ENCODE measurements at places on chromosomes 6 and 20.

- DNase-seq, result no peak
Measured at GRCh38 chr6:151229401-151230276, 10.1 kb upstream of the AKAP12 start.

DNA sequence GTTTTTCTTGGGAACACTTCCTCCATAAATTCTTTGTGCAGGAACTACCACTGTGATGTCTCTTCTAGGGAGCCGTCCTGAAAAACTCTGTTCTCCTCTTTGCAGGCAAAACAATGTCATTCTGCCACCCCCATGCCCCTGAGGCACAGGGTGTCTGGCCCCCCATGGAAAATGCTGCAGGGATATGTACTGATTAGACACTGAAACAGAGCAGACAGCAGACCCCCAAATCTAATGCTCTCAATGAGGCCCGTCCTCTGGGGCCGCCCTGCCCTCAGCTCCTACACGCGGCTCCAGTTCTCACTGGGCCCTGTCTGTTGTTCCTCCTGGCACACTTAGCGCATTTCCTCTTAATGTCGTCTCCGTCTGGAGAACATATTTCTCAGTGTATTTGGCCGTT, 97.5 kb downstream of the LAMP5 start:
- DNase-seq, result no peak

DNA sequence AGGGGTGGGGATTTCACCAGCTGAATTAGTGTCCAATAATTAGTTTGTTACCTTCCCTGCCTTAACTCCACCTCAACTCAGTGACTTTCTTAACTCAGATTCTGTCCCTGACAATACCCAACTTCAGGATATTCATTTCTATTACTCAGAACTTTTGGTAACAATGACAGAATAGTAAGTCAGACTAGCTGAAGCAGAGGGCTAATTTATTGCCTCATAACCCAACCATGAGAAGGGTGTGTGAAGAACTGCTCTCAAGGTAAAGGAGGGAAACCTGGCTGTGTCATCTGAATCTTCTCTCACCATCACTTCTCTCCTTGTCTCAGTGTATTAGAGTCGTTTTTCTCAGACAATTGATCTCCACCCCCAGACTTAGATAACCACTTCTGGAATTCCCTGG, 1.2 kb upstream of the PI3 start:
- DNase-seq, result no peak

GRCh38 chr20:33933469-33933909, 60.2 kb upstream of the RALY start:
- DNase-seq, result no peak

DNA sequence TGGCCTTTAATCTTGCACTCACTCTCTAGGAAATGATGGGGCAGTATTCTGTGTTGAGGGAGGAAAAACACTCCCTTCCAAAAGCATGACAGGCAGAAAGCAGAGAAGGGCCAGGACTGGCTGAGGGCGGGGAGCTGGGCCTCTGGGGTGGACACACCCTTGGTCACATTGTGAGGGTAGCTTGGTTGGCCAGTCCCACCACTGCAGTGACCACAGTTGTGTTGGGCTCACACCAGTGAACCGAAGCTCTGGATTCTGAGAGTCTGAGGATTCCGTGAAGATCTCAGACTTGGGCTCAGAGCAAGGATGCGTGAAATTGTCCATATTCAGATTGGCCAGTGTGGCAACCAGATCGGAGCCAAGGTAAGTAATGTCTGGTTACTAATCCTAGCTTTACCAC, at the start of gene TUBB1:
TSS of gene TUBB1 (plus strand) at position 213 of the 400 bp plus-strand sequence. CDS start at position 307, 94 bp downstream.
- no peak for DNase-seq

GRCh38 chr6:39426073-39426456, 103.6 kb upstream of the KCNK16 start:
- DNase-seq, result peak; percentile 18

DNA sequence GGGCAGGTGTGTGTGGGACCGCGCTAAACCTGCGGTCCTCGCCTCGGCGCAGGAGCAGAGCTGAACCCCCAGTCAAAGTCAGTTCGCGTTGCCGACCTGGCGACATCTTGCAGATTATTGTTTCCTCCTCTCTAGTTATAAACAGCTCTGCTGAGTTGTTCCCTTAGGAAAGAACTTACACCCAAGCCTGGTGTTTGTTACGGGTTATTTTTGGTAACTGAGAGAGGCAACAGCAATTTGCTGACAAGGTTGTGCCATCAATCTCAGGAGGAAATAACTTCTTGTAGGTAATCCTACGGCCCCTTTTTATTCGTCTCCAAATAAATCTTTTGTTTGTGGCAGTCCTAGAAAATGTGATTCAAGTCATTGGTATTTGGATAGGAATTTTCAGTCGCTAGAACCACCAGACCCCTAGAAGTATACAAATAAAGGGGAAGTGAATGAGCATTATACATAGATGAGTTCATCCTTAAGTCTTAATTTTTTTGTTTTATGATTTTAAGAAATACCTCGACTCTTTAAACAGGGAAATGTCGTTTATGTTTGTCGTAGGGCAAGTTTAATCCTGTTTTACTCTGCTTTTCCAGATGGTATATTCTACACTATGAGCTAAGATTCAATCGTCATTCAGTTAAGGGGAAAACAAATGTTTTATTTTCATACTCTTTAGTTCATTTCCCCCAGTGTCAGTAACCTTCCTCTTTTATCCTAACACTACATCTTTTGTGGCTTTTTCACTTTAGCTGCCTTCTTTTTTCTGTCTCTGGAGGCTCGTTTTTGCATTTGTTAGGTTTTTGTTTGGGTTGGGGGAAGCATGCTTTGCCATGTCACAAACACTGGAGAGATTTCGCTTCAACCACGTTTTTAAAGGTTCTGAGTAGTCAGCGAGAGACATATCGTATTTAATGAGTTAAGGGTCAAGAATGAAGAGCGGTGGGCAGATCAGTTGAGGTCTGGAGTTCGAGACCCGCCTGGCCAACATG, 1.2 kb downstream of the PM20D2 start:
- DNase-seq, result peak; percentile 22

DNA sequence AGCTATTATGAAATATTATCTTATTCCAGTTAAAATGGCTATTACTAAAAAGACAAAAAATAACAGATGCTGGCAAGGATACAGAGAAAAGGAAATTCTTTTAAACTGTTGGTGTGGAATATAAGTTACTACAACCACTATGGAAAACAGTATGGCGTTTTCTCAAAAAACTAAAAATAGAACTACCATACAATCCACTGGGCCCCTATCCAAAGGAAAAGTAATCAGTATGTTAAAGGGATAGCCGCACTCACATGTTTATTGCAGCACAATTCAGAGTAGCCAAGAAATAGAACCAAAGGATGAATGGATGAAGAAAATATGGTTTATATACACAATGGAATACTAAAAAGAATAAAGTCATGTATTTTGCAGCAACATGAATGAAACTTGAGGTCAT, 303.8 kb upstream of the ECI2 start:
- no peak for DNase-seq

GRCh38 chr6:136228814-136229213, 21.3 kb downstream of the MTFR2 start:
- no peak for DNase-seq

Measured in NCI-H2029 treated with DMSO at 0.1 percent for 48 hours (cell line).